Left lung (tissue), 14 donors: ENCODE measurements at places on chromosomes 13 and 19. TPM values are rescaled to one million over a fixed set of nuclear protein-coding genes. Genes with fewer than 3 reads are reported as not detected.

USE1 gene
- polyA plus RNA-seq, result 34.0 TPM

DNA sequence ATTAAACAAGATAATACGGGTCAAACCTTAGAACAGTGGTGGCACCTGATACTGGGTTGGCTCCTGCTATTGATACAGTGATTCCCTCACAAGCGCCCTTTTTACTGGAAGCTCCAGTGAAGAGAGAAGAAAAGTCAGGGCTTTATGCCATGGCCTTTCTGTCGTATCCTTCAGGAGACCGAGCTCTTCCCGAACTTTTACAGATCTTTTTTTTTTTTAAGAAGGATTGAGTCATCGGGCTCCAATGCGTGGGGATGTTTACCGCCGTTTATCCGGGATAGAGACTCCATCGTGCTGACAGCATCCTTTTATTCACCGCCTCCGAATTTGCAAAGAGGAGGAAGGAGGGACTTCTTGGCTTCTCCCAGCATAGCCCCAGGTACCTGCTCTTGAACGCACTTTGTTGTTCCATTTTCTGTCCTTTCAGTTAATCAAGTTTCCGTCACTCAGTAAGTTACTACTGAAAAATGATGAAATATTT is 574 bp downstream of the ZNF227 start:
- no peak for DNase-seq

CCDC169 gene
- 5.3 TPM for polyA plus RNA-seq

DNA sequence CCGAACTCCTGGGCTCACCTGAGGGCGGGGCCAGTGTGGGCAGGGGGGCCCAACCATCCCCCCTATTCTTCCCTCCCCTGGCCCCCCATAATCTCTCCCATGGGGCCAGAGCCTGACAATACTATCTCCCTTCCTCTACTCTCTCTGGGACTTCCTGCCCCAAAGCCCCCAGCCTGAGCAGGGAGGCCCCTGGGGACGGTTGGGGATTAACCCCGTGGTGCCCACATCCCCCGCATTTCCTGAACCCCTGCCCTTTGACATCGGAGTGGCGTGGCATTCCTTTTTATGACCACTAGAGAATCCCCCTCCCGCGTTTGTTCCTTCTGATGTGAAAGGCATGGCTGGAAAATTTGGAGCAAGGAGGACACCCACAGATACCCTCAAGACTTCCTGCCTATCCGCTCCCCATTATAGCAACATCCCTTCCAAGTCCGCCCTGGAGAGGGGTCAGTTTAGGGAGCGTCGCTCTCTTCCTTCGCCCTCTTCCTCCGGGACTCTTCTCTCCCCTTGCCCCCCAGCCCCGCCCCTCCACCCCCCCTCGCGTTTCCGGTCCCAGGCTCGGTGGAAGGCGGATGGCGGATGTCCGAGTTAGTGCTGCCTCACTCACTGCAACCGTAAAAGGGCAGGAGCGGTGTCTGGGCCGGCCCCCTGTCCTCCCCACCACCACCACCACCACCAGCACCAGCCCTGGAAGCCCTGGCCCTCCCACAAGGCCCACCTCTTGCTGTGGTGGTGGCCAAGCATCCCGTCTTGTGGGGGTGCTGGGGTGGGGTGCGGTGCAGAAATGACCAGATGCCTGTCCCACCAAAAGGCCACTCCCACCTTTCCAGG is 1.8 kb downstream of the VASP start:
- no peak for DNase-seq

TNFSF9 gene
- 0.20 TPM for polyA plus RNA-seq

DNA sequence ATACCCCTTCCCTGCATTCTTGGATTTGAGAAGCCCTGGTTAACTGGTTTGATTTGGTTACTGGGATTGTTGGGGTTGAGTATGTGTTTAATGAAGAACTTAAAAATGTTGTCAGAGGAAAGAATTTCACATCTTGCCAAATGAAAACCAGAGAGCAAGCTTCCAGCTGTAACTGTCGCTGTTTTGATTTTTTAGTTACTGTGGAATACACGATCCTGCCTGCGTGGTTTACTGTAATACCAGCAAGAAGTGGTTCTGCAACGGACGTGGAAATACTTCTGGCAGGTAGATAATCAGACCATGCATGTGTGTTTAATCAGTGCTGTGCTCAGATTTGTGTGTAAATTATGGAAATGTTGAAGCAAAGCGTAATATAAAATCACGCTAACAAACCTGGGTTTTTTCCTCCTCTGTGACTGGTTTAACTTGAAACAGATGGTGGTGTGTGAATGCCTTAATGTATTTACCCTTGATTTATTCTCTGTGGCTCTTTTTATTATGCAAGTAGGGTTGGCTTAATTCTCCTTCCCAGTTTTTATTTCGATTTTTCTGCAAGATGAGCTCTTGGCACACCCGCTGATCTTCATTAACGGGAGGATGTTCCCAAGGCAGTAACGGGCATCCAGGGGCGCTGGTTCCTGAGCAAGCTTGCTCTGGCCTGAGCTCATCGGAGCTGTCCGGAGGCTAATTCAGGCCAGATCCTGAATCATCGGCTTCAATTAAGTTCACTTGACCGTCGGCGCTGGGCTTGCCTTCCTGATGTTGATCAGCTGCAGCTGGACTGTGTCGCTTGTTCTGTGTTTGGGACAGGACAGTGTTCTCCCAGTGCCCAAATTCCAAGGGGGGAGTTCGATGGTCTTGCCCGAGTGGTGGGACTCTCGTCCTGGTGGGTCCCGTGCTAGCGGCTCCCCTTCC is 16.0 kb downstream of the UPF1 start:
- DNase-seq, result no peak

GRCh38 chr13:87674247-87674738 is 3.1 kb downstream of the SLITRK5 start:
- no peak for DNase-seq
